Activated gamma-delta T cell treated with Interleukin-2 at 50 U/mL for 16 hours (primary cell): ENCODE measurements at places on chromosomes 6 and 20.

DNA sequence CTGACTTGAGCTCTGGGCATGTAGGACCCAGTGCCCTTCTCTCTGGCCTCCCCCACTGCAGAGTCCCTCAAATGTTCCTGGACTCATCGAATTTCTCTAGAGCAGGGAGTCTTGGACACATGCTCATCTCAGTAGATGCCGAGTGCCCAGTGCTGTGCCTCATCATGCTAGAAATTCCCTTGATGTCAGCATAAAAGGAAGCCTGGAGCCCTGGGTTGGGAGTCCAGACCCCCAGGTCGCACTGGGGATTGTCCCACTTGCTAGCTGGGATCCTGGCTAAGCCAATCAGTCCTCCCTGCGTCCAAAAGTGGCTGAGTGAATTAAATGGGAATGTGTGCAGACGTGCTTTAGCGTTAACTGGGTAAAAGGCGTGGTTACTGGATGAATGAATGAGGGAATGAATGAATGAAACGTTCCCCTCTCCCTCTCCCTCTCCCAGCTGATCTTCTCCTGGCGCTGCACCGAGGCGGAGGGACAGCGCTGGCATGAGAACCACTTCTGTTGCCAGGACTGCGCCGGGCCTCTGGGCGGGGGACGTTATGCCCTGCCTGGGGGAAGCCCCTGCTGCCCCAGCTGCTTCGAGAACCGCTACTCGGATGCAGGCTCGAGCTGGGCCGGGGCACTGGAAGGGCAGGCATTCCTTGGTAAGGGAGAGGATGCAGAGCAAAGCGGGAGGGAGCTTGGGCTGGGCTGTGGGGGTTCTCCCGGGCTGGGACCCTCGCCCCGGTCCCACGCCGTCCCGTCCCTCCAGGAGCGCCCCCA, 1.6 kb upstream of the TOMM6 start:
- DNase-seq = no peak

- DNase-seq = no peak
Measured at GRCh38 chr20:39619271-39619785, 657.2 kb downstream of the DHX35 start.

DNA sequence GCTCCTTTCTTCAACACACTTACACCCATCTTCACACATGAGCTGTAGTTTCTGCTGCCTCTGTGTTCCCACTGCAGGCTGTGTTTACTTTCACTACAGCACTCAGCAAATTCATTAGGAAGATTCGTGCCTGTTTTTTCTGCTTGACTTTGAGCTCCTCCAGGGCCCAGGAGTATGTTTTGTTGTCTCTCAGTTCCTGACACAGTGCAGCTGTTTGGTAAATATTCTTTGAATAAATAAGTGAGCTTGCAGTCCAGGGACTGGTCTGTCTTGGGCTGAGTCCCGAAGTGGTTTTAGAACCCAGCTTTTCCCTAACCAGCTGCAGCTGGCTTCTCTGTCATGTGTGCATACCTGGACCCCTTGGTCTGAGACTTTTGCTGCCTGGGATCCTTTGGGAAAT, 46.6 kb upstream of the CCN6 start:
- no peak for DNase-seq

- DNase-seq = no peak
Measured at GRCh38 chr20:58492795-58493524, 22.2 kb downstream of the APCDD1L start.

DNA sequence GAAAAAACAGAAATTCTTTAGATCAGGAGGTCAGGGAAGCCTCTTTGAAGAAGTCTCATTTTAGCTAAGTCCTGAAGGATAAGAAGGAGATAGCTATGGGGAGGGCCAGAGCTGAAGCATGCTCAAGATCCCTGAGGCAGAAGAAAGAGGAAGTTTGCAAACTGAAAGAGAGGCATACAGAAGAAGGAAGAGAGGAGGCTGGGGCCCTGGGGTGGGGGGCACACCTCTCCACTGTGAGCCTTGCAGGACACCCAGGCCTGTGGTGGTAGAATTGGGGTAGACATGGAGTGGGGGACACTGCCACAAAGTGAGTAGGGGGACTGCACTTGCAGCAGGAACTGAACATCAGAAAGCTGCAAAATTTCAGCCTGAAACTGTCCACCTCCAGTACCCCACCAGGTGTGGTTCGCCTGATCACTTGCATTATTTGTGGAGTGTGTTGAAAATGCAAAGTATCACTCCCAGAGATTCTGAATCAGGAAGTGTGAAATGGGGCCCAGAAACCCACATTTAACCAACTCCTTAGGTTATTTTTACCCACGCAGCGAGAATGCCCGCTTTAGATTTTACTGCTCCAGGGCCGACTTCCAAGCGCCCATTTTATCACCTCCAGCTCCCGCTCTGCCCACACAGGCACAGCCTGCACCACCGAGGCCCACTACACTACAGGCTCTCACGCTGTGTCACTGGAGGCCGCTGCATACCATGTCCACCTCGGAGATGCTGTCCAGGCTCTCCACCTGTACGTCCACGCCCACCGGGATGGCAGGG, 44.0 kb downstream of the GABRR2 start:
- no peak for DNase-seq

DNA sequence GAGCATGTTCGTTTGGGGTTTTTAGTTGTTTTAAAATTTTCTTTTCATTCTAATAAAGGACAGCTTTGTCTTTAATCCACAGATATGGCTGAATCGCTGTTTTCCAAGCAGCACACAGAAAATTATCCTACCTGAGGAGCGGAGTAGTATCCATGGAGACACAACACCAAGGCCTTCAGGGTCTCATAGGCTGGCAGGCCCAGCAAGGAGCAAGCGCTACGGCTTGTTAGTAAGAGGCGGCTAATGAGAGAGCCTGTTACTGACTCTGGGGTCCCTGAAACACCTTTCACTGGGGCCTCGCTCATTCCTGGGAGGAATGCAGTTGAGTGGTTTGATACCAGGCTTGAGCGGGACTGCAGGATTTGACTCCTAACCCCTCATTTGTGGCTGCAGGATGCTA, 303.8 kb upstream of the CDH4 start:
- DNase-seq = no peak

GRCh38 chr6:100630536-100630935, 165.8 kb upstream of the SIM1 start:
- no peak for DNase-seq

DNA sequence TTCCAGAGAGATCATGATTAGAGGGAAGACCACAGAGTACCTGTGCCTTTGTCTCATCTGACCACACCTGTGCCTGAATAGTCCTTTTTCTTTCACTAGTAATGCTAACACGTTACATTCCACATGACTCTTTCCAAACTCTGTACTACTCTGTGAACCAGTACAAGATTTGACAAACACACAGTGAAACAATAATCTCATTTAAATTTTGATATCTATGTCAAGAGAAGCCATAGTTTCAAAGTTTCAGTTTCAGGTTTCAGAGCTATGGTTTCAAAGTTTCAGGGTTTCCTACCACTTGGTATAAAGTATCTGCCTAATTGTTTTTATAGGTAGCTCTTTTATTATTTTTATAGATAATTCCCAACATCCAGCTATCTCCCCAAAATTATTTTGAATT, 62.0 kb upstream of the PHACTR2 start:
- DNase-seq = no peak

GRCh38 chr6:111157412-111157811, 70.1 kb downstream of the SLC16A10 start:
- DNase-seq = no peak

- no peak for DNase-seq
Measured at GRCh38 chr20:57097245-57097915, 169.1 kb downstream of the BMP7 start.

DNA sequence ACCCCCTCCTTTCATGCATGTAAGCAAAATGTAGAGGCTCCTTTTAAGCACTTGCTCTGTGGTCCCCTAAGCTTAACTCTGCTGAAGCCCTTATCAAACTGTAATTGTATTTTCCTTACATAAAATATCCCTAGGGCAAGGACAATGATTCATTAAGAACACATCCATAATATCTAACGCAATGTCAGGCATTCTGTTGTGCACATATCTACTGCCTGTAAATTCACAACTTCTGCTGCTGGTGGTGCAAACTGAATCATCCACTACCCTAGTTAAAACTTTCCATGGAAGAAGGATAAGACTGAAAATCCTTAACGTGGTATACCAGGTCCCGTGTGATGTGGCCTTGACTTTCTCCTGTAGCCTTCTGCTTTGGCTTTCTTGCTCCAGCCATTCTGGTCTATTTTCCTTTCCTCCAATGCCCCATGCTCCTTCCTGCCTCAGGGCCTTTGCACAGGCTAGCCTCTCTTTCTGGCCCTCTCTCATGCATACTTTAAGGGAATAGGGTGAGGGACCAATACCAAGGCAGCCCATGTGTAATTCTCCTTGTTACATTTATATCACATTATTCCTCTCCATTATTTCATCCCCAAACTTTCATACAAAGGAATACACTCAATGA, 113.6 kb upstream of the ZFP64 start:
- no peak for DNase-seq

DNA sequence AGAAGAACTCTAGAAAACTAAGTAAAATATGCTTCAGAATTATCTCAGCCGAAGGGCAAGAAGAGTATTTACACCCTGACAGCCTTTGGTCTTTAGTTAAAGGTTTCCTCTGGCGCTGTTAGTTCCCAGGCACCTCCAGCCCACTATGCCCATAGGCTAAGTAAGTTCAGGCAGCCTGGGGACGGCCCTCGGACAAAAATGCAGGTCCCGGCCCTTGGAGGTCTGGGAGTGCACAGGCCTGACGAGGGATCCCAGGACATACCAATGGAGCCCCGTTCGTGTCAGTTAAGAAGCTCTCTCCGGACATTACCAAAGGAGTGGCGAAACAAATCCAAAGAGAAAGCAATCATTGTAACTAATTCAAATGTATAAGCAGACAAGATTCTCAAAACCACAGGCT, 311.8 kb downstream of the CD83 start:
- DNase-seq = no peak

DNA sequence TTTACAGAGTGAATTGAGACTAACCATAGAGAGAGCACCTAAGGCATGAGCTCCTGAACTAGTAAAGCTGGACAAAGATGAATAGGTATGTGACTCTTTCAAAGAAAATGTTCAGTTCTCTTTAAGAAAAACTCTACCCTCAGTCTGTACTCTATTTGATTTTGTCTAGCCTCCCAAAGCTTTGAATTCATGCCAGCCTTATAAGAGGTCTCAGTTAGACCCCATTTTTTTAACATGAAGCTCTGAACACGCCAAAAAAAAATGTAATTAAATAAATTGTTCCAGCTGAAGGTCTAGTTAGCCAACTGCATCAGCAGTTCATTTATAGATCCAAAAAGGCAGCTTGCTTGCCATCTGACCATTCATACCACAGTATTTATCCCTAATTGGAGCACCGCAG, 71.6 kb downstream of the COL9A1 start:
- DNase-seq = no peak

DNA sequence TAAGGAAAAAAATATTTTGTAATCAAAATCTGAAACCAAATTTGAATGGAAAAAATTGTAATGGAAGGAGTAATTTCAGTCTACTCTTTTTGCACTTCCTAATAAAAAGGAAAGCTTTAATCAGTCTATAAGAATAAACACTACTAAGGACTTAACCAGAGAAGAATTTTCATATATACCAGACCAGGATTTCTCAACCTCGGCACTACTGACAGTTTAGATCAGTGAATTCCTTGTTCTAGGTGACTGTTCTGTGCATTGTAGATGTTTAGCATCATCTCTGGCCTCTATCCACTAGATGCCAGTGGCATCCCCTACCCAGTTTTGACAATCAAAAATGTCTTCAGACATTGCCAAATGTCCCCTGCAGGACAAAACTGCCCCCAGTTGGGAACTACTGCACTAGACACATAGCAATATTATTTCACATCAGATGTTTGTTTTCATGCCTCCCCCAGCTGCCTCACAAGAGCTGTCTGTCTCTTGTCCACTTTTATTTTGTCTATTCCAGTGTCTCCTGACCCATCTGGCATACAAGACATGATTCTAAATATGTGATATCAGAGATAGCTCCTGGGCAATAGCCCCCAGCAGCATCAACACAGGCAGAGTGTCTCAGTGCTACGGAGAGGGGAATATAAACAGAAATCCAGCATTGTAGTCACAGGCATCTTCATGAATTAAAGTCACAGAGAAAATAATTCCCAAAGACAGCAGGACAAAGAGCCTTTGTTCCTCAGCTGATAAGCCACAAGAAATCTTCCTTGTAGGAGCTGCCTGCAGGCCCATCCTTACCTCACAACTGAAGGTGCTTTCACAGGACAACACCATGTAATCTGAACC, 27.0 kb downstream of the DNAAF9 start:
- no peak for DNase-seq

DNA sequence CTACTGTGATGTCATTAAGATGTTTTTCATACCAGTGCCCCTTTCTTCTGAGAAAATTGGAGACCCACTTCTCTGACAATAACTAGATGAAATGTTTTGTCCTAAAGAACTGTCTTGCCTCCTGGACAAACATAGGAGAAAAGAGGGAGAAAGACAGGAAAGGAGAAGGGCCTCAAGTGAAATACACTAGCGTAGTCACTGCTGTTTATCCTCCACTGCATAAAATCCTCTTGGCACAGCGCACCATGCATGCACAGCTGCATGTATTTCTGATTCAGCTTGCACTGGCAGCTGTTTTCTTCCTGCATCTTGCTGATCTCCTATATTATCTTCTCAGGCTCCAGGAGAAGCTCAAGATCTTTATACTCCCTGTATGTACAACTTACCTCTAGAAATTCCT, 158.0 kb upstream of the BMP5 start:
- no peak for DNase-seq

- DNase-seq = no peak
Measured at GRCh38 chr6:45078432-45078831, 249.7 kb upstream of the RUNX2 start.

DNA sequence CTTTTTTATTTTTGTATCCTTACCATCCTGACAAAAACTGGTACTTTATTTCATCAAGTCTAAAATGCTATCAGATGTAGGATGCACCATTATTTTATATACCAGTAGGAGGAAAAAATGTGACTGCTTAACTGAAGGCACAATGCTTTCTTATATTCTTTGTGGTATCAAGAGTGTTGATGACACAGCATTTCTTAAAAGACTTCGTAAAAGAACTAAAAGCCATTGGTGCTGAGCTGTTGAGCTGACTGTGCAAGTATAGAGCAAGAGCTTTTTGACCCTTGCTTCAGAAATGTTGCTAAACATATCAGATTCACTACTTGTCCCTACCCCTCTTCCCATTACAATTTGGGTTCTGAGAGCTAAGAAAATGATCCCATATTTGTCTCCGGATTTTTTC, 17.5 kb downstream of the SF3B5 start:
- no peak for DNase-seq

- no peak for DNase-seq
Measured at GRCh38 chr6:5656226-5656625, 350.5 kb downstream of the NRN1 start.
